ENCODE measurements at places on chromosomes 3 and 15.

- no peak for DNase-seq
Observed at GRCh38 chr3:30141927-30142326, 464.5 kb upstream of the TGFBR2 start.

DNA sequence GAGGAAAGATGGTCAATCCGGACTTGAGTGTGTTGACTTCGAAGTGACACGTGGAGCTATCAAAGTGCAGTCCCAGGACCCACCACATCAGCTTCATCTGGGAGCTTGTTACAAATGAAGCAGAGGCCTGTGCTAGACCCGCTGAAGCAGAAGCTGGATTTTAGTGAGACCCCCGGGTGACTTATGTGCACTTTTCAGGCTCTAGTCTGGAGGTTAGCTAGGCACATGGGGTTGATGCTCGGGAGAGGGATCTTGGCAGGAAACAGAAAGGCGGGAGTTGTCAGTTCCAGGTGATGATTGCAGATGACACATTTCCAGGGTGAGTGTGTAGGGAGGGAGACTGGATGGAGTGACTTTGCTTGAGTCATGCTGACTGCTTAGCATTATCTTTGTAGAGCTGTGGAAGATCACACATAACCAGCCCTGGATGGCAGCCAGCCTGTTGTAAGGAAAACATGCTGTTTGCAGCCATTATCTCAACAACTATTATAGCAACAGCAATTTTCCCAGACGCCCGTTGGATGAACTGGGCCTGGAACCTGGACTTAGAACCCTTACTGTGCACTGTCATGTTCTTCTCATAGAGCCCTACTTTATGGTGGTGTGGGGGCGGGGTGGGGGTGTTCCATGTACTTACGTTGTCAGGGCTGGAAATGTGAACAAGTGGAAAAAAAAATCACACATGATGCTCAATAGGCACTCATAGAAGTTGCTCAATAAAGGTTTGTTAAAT lies 122.4 kb downstream of the THSD4 start:
- DNase-seq, result no peak

GRCh38 chr3:126309165-126309564 lies 48.0 kb downstream of the KLF15 start:
- no peak for DNase-seq

DNA sequence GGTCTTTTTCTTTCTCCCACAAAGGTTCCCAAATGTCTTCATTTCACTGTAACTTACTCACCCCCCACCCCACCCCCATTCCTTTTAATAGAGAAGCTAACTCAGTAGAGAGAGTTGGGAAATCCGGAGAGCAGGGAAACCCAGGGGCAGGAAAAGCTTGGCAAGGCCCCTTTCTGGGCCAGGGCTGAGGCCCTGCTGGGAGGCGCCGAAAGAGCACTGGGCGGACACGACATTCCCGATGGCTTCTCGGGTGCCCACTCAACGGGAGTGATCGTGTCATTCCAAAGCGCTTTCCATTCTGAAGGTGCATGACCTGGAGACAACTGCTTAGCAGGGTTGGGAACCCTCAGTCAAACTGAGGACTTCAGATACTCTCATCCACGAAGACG lies 1.6 kb upstream of the DALRD3 start:
- DNase-seq, result no peak

GRCh38 chr3:139758654-139759291 lies 81.0 kb upstream of the NMNAT3 start:
- no peak for DNase-seq

DNA sequence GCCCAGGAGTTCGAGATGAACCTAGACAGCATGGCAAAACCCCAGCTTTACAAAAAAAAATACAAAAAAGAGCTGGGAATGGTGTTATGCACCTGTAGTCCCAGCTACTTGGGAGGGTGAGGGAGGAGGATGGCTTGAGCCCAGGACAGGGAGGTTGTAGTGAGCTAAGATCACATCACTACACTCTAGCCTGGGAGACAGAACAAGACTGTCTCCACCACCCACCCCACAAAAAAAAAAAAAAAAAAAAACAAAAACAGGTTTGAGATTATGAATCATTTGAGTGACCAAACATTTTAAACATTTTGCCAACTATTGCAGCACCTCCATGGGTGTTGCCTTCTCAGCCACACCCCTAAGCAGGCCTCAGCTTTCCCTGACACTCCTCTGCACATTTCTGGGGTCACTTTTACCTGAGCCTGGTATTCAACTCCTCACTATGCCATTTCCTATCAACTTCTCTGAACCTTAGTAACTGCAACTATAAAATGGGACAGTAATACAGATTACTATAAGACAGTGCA lies 41.8 kb downstream of the IL5RA start:
- DNase-seq, result no peak

DNA sequence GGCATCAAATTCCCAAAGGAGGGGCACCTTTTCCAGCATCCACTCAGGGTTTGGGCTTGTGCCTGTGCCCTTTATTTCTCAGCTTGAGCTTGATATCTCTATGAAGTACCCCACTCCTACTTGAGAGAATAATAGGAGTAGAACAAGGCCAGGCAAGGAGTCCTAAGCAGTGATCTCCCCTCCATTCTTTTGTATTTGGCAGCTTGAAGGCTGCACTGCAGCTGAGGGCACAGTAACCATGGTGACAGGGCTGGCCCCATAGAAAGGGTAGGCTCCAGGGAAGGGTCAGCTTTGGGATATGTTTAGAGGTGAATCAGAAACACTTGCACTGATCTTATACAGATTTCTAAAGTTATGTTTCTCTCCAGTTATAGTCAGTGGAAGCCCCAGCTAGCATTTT lies 145.4 kb upstream of the SLC24A5 start:
- DNase-seq, result no peak

GRCh38 chr3:175342196-175342595 lies 483.1 kb downstream of the NAALADL2 start:
- no peak for DNase-seq

- DNase-seq, result no peak
Observed at GRCh38 chr3:42872718-42873117, 3.0 kb downstream of the CYP8B1 start.

DNA sequence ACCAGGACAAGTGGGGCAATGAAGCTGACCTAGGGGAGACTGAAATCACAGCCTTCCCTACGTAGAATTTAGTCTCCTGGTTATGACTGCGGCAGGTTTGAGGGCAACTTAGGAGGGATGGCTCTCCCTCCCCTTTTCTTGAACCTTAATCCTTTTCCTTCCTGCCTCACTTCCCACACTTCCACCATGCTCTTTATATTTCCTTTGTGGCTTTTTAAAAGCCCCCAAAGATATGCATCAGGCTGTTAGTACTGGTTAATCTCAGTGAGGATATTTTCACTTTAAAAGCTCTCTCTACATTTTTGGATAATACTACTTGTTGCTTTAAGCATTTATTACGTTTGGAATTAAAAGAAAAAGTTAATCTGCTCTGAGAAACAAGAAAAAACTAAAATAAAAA lies 339.2 kb downstream of the SOX2 start:
- DNase-seq, result no peak

GRCh38 chr3:30113906-30114305 lies 492.5 kb upstream of the TGFBR2 start:
- no peak for DNase-seq

DNA sequence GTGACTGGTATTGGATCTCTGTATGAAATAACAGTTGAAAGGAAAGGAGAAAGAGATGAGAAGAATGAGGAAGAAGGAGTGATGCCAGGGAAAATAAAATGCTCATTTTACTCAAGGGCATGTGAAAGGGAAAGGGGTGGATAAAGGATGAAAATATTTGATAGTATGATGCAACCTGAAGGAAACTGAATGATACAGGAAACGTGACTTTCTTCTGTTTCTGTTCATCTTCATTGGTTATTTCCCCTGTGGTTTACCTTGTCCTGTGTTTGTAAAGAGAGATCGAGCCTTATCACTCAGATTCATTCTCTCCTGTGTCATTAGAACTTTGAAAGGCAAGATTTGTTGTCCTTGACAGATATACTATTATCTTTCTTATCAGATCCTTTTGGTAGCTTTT lies 243.6 kb upstream of the SLITRK3 start:
- no peak for DNase-seq

DNA sequence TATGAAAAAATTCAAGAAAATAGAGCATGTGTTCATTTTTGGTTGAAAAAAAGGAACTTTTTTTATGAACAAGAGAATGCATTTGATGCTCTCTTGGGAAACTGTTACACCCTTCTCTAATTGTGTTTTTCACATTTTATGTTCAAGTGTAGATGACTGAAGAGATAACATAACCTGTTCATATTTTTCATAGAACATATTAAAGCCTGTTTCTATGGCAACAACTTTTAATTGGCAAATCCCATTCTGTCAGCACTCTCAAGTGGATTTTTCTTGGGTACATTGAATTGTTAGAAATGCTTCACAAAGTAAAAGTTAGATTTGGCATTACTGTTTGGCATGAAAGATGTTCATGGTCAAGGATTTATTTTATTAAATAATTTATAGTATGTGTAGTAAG lies 117.5 kb downstream of the MBNL1 start:
- no peak for DNase-seq

DNA sequence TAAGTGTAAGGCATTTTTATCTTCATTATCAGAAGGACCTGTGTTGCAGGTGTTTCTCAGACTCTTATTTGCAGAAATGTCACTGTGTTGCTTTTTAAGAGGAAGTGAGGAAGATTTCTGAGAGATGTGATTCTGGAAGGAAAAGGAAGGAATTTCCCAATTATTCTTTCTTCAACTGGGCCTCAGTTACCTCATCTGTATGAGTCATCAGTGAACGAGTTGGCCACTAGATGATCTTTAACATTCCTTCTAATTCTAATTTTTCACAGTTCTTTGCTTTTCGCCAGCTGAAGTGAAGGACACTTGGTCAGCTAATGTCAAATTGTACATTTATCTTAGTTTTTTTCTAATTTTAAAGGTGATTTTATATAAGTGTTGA lies 28.9 kb downstream of the CLEC3B start:
- no peak for DNase-seq

DNA sequence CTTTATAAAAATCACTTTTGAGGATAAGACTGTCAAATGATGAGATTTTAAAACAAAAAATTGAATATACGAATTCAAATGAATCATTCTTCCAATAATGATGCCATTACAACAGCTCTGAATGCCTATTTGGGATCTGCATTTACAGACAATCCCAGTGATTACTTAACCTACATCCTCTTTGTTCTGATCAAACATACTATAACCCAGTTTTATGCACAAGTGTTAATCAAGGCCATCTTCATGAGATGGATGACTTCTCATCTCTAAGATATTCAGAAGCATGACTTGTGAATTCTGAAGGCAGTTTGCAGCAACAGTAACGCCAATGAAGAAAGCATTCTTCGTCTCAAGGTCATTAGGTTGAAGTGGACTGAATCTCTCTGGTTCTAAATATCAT lies 90.3 kb upstream of the MEX3B start:
- no peak for DNase-seq

- DNase-seq, result no peak
Observed at GRCh38 chr15:94620632-94621031, 389.3 kb downstream of the MCTP2 start.

GRCh38 chr3:164459521-164460151 lies 618.7 kb downstream of the SI start:
- DNase-seq, result no peak

DNA sequence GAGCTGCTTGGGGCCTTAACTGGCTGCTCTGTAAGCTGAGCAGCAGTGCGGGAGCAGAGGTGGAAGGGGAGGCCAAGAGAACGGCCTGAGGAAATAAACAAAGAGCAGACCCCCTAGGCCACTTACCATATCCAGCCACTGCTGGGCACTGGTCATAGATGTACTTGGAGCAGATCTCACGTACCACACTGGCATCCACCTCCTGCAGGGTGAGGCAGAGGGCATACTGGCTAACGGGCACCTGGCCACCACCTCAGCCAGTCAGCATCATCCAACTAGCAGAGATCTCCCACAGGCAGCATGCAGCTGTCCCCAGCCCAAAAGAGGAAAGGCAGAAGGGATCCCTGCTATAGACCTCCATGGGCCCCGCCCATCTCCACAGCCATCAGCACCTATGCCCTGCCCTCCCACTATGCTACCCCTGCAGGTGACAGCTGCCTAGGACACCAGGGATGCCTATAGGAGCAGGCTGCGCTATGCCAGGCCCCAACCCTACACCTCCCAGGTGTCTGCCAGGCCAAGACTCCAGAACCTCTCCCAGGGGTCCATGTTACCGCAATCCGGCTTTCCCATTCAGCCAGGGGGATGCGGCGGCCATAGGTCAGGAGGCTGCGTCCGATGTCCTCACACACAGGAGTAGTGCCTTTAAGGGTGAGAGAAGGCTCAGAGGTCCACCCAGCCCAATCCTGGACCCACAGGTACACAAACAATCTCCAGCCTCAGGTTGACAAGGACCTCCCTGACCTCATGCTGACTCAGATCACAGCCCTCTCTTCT lies 4.6 kb upstream of the COL7A1 start:
- no peak for DNase-seq

DNA sequence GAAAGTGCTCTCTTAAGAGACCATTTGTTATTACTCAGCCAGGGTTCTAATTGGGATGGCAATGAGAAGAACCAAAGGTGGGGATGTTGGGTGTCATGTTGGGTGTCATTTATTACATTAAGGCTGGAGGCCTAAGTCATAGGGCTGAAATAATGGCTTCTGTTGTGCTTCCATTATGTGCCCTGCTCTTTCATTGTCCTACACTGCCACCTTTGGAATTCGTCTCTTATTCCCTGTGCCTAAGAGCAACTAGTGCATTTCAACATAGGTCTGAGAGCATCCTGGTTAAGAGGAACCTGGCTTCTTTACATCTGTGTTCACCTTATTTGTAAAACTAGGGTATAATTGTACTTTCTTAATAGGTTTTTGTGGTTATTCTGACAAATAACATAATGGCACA lies 32.2 kb downstream of the RIOX2 start:
- DNase-seq, result no peak

- no peak for DNase-seq
Observed at GRCh38 chr3:13519006-13519791, 29.7 kb upstream of the FBLN2 start.

DNA sequence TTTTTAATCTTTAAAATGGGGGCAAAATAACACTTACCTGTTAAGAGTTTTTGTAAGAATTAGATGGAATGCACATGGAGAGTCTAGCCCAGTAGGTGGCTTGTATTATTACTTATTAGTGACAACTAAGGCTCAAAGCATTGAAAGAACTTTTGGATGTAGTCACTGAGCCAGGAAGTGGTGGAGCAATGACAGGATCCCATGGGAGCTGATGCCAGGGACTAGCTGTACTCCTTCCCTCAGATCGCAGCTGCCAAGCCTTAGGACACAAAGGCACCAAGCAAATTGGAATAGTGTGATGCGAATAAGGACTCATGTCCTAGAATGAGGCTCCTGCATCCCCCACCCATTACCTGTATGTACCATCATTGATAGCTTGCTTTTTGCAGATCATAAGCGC lies 370.4 kb upstream of the RGMA start:
- DNase-seq, result no peak

GRCh38 chr3:186786922-186787321 lies 3.5 kb downstream of the EIF4A2 start:
- no peak for DNase-seq

DNA sequence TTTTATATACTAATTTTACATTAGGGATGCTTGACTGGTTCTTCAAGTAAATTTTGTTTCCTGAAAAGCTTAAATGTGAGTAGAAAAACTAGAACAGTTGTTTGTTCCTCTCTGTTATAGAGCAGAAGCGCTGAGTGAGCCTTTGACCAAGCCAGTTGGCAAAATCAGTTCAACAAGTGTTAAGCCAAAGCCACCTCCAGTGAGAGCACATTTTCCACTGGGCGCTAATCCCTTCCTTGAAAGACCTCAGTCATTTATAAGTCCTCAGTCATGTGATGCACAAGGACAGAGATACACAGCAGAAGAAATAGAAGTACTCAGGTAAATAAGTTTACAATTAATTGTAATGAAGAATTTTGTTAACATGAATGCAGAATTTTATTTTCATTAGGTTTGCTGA lies 14.6 kb downstream of the CAPN7 start:
- no peak for DNase-seq
